ENCODE measurements at places on chromosomes 11 and 22. TPM values are rescaled to one million over a fixed set of nuclear protein-coding genes. Genes with fewer than 3 reads are reported as not detected.

FJX1 gene
- total RNA-seq: 78.8 TPM

LRP4 gene
- total RNA-seq: 8.3 TPM

BATF2 gene
- total RNA-seq: not detected

- DNase-seq: no peak
Observed at GRCh38 chr11:106621484-106621883, 396.8 kb downstream of the GUCY1A2 start.

MPZL3 gene
- total RNA-seq: 1.6 TPM

PACSIN3 gene
- total RNA-seq: 3.9 TPM

DNA sequence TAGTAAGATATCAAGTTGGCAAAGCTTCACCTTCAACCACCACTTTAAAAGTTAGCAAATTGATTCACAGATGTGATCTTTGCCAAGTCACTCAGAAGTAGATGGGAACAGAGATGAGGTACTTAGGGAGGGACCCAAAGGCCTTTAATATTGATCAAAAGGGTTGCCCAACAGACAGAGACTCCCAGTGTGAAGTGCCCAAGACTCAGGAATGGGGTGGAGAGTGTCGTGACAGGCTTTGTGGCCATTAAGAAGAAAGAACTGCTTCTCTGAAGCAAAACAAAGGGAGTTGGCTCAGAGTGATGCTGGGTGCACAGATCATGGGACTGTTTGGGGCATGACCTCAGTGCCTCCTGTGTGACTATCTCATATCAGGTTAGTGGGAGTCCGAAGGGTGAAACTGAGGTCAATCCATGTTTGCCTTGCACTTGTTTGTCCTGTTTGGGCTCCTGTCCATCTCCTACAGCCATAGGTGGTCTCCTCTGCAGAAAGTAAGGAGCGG is 132.3 kb downstream of the APIP start:
- no peak for DNase-seq

DNA sequence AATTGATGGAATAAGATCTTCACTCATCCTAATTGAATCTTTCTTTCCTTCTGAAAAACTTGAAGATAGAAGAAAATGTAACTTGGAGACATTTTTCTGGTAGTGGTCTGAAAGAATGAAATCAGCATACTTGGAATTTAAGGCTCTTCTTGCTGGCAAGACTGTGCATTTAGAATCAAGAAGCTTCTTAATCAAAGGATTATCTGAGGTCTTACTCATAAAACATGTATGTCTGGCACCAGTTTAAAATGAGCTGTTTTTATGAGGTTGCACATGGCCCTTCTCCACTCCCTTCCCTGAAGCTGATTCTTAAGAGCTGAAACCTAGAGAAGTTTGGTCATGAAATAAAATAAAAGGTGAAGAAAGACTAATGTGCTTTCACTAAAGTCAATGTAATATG is 77.3 kb downstream of the ARHGEF12 start:
- DNase-seq: no peak

GRCh38 chr11:2376751-2377451 is at the start of gene CD81:
CD81 (plus strand) TSS chr11:2377310; CDS start chr11:2377550, 240 bp downstream.
- peak; percentile 32 for DNase-seq

DNA sequence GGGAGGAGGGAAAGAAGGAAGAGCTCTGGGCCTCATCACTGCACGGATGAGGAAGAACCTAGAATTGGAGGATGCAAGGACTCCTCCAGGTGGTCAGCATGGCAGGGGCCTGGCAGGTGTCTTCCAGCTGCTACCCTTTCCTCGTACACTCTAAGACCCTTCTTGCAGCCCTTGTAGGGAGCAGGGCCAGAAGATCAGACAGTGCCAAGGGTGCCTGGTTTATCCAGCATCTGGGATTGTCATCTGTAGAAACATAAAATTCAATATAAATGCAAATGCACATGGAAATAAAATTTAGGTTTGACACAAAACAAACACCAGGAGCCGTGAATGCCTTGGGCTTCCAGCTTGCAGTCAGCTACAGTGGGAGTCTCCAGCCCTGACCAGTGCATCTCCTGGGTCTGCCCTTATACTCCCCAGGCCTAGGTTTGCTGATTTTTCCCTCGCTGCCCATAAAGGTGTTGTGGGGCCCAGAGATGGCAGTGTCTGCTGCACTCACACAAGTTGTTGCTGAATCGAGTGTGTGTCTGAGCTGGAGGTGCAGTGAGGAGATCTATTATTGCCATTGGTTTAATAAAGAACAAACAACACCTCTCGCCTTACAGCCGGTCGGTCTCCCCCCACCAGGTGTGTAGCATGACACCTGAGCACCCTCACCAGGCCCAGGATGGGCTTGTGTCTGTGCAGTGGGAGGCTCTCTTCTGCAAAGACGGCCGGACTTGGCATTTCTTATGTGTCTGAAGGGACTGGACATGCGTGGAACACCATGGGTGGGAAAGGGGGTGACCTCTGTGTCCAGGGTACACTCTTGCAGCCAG is 87.1 kb downstream of the BCR start:
- no peak for DNase-seq

RGL4 gene
- not detected for total RNA-seq

- no peak for DNase-seq
Observed at GRCh38 chr22:31230155-31230870, 18.2 kb downstream of the LIMK2 start.

Measured in occipital lobe (tissue), 3 donors.